ENCODE measurements at places on chromosomes 16 and 17. TPM values are rescaled to one million over a fixed set of nuclear protein-coding genes. Genes with fewer than 3 reads are reported as not detected.

GRCh38 chr17:514584-514983 lies 162.0 kb upstream of the RPH3AL start:
- H3K4me1 ChIP-seq = peaks cover 7% of the 10 kb centered on the region
- no peak for DNase-seq
- H3K27me3 ChIP-seq = no peaks in the 10 kb centered on the region
- peaks cover 16% of the 10 kb centered on the region for H3K36me3 ChIP-seq
- H3K27ac ChIP-seq = no peak overlapping the region
- H3K4me3 ChIP-seq = no peak overlapping the region

- H3K27me3 ChIP-seq = no peaks in the 10 kb centered on the region
- no peak overlapping the region for H3K4me3 ChIP-seq
- H3K27ac ChIP-seq = no peak overlapping the region
- DNase-seq = peak; percentile 6
- no peaks in the 10 kb centered on the region for H3K4me1 ChIP-seq
Observed at GRCh38 chr17:31598921-31599571, 207.6 kb downstream of the RAB11FIP4 start.

- H3K4me3 ChIP-seq = no peak overlapping the region
- no peaks in the 10 kb centered on the region for H3K36me3 ChIP-seq
Observed at GRCh38 chr16:1990351-1991134, 773 bp downstream of the SYNGR3 start.

GRCh38 chr16:87241137-87241771 lies 75.9 kb downstream of the C16orf95 start:
- no peak for DNase-seq
- no peak overlapping the region for H3K27ac ChIP-seq
- no peak overlapping the region for H3K4me3 ChIP-seq
- no peaks in the 10 kb centered on the region for H3K4me1 ChIP-seq
- no peaks in the 10 kb centered on the region for H3K27me3 ChIP-seq

GRCh38 chr16:49953090-49953489 lies 71.9 kb upstream of the CNEP1R1 start:
- H3K27ac ChIP-seq = no peak overlapping the region
- DNase-seq = no peak
- no peaks in the 10 kb centered on the region for H3K4me1 ChIP-seq
- no peaks in the 10 kb centered on the region for H3K27me3 ChIP-seq
- no peak overlapping the region for H3K4me3 ChIP-seq
- H3K36me3 ChIP-seq = no peaks in the 10 kb centered on the region

DNA sequence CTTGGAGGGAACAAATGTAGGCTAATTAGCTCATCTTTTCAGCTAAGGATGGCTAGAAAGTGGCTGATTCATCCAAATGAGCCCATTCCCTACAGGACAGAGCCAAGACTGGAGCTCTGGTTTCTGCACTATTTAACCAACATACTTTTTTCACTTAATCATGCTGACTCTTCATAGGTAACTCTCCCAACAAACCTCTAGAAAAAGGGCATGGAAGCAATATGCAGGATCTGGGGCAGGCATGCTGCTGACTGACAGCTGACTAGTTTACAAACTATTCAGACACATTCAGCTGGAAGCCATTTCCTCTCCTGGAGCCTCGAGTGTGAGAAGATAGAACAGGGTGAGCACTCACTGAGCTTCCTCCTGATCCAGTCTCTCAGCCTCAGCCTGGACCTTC lies 6.2 kb downstream of the BECN1 start:
- H3K36me3 ChIP-seq = peaks cover 30% of the 10 kb centered on the region
- peaks cover 2% of the 10 kb centered on the region for H3K4me1 ChIP-seq
- no peaks in the 10 kb centered on the region for H3K27me3 ChIP-seq
- no peak for DNase-seq
- H3K27ac ChIP-seq = no peak overlapping the region
- no peak overlapping the region for H3K4me3 ChIP-seq

- H3K4me3 ChIP-seq = no peak overlapping the region
- peaks cover 2% of the 10 kb centered on the region for H3K4me1 ChIP-seq
- DNase-seq = no peak
- H3K27ac ChIP-seq = no peak overlapping the region
Observed at GRCh38 chr17:59490216-59490615, 75.2 kb upstream of the DHX40 start.

DNA sequence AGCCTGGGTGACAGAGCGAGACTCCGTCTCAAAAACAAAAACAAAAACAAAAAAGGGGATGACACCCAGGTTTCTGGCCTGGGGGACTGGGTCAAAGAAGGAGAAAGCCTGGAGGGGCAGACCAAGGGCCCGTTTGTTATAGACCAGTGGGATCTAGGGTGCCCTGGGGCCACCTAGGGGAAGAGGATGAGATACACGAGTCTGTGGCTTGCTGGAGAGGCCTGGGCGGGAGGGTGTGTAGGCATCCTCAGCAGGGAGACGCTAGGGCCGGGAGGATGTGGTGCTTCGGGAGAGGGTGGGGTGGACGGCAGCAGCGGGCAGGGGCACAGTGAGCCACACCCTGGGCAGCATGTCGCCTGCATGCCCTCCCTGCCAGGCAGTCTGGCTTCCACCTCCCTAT lies 17.1 kb upstream of the CRK start:
- no peaks in the 10 kb centered on the region for H3K27me3 ChIP-seq
- H3K4me3 ChIP-seq = no peak overlapping the region
- H3K27ac ChIP-seq = no peak overlapping the region
- H3K36me3 ChIP-seq = peaks cover 17% of the 10 kb centered on the region

GRCh38 chr17:48644910-48645557 lies 18.9 kb upstream of the HOXB9 start:
- peaks cover 93% of the 10 kb centered on the region for H3K27me3 ChIP-seq
- no peak overlapping the region for H3K27ac ChIP-seq
- H3K4me1 ChIP-seq = no peaks in the 10 kb centered on the region

GRCh38 chr16:81366316-81366932 lies 51.7 kb downstream of the GAN start:
- H3K27ac ChIP-seq = no peak overlapping the region
- peak; percentile 80 for DNase-seq
- H3K4me3 ChIP-seq = no peak overlapping the region
- H3K27me3 ChIP-seq = no peaks in the 10 kb centered on the region

DNA sequence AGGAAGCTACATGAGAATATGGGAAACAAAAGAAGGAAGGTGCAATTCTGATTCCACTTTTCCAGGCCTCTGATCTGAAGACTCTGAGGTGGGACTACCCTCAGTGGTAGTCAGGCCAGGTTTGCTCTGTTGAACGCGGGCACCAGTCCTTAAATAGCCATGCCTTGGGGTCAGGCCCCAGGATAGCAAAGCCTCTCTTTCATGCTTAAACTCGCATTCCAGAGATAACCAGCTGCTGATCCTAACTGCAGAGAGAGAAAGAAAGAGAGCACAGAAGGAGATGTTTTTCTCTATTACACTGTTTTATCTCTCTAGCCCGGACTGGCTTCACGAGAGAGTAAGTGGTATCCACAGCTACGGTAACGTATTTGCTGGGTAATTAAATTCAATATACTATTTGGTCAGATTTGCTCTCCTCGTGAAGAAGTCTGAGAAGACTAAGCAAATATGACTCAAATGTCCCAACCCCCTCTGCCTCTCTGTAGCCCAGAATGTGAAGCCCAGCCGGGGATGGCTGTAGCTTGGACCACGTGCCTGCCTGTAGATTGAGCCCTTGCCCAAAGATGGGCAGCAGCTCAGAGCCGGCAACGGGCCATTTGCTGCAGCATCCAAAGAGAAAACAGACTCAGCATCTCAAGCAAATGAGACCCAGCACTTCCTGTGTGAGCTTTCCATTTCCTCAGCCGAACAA lies 122.2 kb downstream of the SMG6 start:
- no peaks in the 10 kb centered on the region for H3K27me3 ChIP-seq
- H3K4me3 ChIP-seq = no peak overlapping the region
- H3K4me1 ChIP-seq = peaks cover 44% of the 10 kb centered on the region
- peak; percentile 85 for DNase-seq
- peak overlapping the region; percentile 86 for H3K27ac ChIP-seq

GRCh38 chr16:14576532-14576931 lies 53.5 kb downstream of the PARN start:
- no peak for DNase-seq
- H3K4me1 ChIP-seq = no peaks in the 10 kb centered on the region
- H3K36me3 ChIP-seq = peaks cover 24% of the 10 kb centered on the region
- no peaks in the 10 kb centered on the region for H3K27me3 ChIP-seq

GRCh38 chr16:66905633-66906539 lies 12.8 kb downstream of the CDH16 start:
- DNase-seq = peak; percentile 77
- H3K36me3 ChIP-seq = no peaks in the 10 kb centered on the region
- peak overlapping the region; percentile 91 for H3K27ac ChIP-seq
- H3K4me3 ChIP-seq = no peak overlapping the region
- no peaks in the 10 kb centered on the region for H3K27me3 ChIP-seq
- H3K4me1 ChIP-seq = peaks cover 28% of the 10 kb centered on the region

DNA sequence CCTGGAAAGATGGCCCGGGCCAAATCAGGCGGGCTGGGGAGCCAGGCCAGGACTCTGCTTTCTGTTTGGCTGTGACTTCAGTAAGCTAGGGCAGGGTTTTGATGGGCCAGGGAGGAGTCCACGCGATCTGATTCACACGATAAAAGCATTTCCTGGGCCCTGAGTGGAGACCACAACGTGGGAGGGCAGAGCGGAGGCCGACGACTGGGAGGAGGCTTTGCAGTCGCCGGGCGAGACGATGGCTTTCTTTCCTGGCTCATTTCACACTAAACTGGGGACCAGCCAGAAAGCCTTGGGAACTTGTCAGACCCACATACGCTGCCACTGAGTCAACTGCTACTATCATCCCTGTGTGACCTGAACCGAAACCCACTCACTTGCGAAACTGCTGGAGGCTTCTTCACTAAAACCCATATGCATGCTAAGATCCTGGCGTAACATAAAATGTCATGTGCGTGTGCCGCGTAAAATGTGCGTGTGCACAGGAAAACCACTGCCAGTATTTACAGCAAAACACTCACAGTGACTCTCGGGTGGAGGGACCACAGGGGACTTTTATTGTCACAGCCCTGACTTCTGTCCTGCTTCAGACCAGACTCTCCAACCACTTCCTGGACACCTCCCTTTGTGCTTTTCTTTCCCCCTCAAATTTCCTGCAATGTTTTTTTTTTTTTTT lies 14.2 kb upstream of the RHBDF2 start:
- H3K4me1 ChIP-seq = peaks cover 16% of the 10 kb centered on the region
- H3K27ac ChIP-seq = peak overlapping the region; percentile 76
- no peaks in the 10 kb centered on the region for H3K36me3 ChIP-seq
- DNase-seq = peak; percentile 55
- no peak overlapping the region for H3K4me3 ChIP-seq

GRCh38 chr17:73549841-73550430 lies 94.3 kb downstream of the SDK2 start:
- peaks cover 30% of the 10 kb centered on the region for H3K4me1 ChIP-seq
- peak; percentile 44 for DNase-seq
- no peaks in the 10 kb centered on the region for H3K27me3 ChIP-seq
- no peaks in the 10 kb centered on the region for H3K36me3 ChIP-seq
- H3K4me3 ChIP-seq = no peak overlapping the region
- no peak overlapping the region for H3K27ac ChIP-seq

GRCh38 chr16:28033870-28034269 lies 29.6 kb downstream of the GSG1L start:
- no peaks in the 10 kb centered on the region for H3K4me1 ChIP-seq
- no peaks in the 10 kb centered on the region for H3K36me3 ChIP-seq
- DNase-seq = no peak

GRCh38 chr17:70022175-70022574 lies 52.9 kb upstream of the KCNJ16 start:
- H3K36me3 ChIP-seq = no peaks in the 10 kb centered on the region
- no peak overlapping the region for H3K27ac ChIP-seq
- no peaks in the 10 kb centered on the region for H3K4me1 ChIP-seq
- H3K4me3 ChIP-seq = no peak overlapping the region
- DNase-seq = no peak

DNA sequence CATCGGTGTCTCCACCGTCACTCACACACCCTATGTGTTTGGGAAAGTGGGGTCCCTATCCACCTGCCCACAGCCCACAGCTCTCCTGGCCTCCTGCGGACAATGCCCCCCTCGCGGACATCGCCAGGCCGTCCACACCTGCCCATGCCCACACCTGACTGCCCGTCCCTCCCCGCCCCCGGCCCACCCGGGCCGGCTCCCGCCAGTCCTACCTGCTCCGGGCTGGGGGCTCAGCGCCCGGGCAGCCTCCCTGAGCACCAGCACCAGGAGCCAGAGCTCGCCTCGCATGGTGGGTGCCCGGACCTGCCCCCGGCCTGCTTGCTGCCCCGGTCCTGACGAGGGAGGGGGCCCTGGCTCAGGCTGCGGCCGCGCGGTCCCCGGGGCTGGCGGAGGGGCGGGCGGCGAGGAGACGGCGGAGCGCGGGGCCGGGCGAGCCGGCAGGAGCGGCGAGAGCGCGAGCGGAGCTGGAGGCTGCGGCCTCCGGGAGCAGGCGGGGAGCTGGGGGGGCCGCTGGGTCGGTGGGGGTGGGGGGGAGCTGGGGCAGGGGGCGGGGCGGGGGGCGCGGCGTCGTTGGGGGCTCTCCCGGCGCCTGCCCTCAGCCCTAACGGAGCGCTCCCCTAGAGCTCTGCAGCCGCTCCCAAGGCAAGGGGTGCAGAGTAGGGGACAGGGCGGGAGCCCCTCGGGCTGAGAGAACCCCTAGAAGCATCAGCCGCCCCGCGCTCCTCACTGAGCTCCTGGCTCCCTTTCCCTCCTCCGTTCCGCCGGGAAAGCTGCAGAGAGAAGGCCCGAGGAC lies at the start of gene PLXDC1:
TSS of gene PLXDC1 (minus strand) at position 488 of the 793 bp plus-strand sequence. CDS start at position 288, 200 bp downstream.
- no peak within 1 kb of the TSS for H3K27ac ChIP-seq
- peaks cover 8% of the 10 kb centered on the region for H3K27me3 ChIP-seq
- peak within 1 kb of the TSS; percentile 16 for H3K4me3 ChIP-seq
- no peak for DNase-seq

- no peak overlapping the region for H3K4me3 ChIP-seq
- DNase-seq = no peak
- no peak overlapping the region for H3K27ac ChIP-seq
- H3K36me3 ChIP-seq = no peaks in the 10 kb centered on the region
Observed at GRCh38 chr17:36675250-36675649, 73.9 kb downstream of the MRM1 start.

- H3K27ac ChIP-seq = peak overlapping the region; percentile 4
- no peaks in the 10 kb centered on the region for H3K36me3 ChIP-seq
- DNase-seq = no peak
- no peak overlapping the region for H3K4me3 ChIP-seq
- H3K4me1 ChIP-seq = peaks cover 13% of the 10 kb centered on the region
- H3K27me3 ChIP-seq = no peaks in the 10 kb centered on the region
Observed at GRCh38 chr16:17358355-17358754, 112.4 kb downstream of the XYLT1 start.

DNA sequence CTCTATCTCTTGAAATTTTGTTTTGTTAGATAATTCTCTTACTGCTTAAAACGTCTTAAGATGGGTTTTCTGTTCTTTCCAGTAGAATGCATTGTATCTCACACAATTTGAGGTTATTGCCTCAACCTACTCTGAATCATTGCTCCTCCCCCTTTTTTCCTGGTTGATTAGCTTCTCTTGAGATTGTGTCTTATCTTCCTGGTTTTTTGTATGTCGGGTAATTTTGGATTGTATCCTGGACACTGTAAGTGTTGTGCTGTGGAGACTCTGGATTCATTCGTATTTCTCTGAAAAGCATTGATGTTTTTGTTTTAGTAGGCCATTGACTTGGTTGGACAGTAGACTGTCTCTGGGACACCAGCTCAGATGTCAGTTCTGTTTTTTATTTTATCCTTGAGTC lies 26.1 kb downstream of the PRKCB start:
- peaks cover 28% of the 10 kb centered on the region for H3K4me1 ChIP-seq
- H3K4me3 ChIP-seq = no peak overlapping the region
- DNase-seq = no peak
- no peak overlapping the region for H3K27ac ChIP-seq

Gene AOC2
- 2.4 TPM for total RNA-seq

Gene C16orf96
- 0.28 TPM for total RNA-seq

Gene USP10
- 77.5 TPM for total RNA-seq

Gene ACBD4
- total RNA-seq = 12.7 TPM

Gene UMOD
- not detected for total RNA-seq

Gene CAPN15
- total RNA-seq = 14.4 TPM

Gene IL21R
- 3.4 TPM for total RNA-seq

Gene COG1
- 41.2 TPM for total RNA-seq

Gene FA2H
- total RNA-seq = 5.9 TPM

Gene SDK2
- total RNA-seq = 7.2 TPM
